ENCODE measurements at places on chromosomes 3 and 15.

DNA sequence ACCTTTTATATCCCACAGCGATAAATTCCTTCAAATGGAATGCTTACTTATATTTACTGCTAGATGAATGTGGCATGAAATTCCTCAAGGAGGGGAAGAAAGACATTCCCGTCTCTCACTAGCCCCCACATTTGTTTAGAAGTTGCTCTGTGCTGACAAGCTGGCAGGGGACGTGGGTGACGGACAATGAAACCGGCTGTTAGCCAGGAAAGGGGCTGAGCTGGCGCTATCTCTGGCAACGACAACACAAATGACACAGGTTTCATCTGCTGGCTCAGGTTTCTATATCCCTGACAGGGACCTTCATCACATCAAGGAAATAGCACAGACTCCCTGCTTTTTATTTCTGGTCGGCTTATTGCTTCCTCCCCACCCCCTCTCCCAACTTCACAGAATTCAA is 15.8 kb downstream of the RUVBL1 start:
- no peak for DNase-seq

GRCh38 chr3:72274493-72275330 is 489.8 kb upstream of the PROK2 start:
- peak; percentile 73 for DNase-seq

DNA sequence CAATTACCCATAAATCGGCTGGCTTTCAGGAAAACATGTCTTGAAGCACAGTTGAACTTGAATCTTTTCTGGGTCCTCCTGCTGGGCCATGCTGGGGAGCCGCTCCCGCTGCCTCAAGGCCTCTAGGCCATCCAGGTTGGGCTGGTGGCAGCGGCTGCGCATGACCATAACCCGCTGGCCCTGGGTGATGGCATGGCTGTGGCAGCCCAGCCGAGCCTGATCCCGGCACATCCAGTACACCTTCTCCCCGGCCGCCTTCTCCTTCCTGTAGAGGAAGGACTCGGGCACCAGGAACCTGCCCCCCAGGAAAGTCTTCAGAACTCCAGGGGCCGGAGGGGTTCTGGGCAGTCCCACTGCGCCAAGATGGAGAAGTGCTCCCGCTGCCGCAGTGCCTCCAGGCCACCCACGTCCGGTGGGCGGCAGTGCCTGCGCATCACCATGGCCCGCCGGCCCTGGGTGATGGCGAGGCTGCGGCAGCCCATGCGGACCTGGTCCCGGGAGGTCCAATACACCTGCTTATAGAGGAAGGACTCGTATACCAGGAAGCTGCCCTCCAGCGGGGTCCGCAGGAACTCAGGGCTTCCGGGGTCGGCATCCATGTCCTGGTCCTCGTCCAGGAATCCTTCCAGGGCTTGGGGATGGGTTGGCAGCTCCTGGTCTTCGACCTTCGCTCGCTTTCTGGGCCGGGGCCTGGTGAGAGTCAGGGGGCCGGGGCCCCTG is 84.3 kb upstream of the FXR1 start:
- no peak for DNase-seq

- no peak for DNase-seq
These were observed 46.7 kb upstream of the OXTR start for GRCh38 chr3:8816106-8816505.

DNA sequence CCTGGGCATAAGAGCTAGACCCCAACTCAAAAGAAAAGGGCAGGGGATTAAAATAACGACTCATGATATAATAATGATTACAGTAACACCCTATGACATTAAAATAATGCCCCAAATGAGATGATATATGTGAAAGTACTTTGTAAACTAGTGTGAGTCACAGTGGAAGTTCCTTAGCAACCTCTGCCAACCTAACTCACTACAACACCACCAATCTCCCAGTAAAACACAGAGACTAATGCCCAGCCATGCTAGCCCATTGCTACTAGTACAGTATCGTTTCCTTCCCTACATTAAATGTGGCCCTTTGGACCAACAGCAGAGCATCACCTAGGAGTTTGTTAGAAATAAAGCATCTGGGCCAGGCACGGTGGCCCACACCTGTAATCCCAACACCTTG is 11.2 kb upstream of the ADAMTS7 start:
- peak; percentile 15 for DNase-seq

- DNase-seq, result peak; percentile 81
These were observed 34.3 kb downstream of the SEC22C start for GRCh38 chr3:42547401-42547945.

DNA sequence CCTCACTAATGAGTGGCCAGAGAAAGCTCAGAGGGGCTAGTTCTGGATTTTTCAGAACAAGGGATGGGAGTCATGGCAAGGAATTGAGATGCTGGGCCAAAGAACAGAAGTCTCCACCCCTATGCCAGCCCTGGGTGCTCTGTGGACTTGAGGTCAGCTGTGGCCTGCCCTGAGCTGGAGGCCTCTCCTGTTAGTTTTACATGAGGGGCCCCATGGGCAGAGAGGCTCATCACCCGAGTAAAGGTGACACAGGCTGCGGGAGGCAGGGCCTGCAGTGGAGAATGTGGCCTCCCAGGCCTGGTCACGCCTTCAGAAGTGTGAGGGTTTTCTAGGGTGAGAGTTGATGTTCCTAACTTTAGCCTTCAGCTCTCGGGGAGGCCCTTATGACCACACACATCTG is 44.9 kb downstream of the ABHD5 start:
- no peak for DNase-seq

DNA sequence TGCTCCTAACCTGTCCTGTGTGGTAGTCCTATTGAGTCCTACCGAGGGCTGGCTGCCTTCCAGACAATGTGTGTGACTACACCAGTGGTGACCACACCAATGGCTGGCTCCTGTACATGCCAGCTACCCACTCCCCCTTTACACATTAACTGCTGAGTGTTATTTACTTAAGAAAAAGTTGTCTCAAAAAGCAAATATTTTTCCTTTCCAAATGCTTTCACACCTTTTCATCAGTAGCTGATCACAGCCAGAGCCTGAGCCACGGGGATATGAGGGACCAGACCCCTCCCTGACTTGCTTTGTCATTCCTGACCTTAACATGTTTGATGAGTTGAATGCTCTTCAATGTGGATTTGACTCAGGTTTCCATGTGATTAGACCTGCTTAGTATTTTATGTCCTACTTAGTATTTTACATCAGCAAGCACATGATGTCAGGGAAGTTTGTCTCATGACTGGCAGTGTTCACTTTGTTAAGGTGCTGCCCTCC is 29.6 kb upstream of the GREM1 start:
- DNase-seq, result peak; percentile 29

GRCh38 chr3:59436164-59436958 is 386.5 kb upstream of the CFAP20DC start:
- DNase-seq, result no peak

DNA sequence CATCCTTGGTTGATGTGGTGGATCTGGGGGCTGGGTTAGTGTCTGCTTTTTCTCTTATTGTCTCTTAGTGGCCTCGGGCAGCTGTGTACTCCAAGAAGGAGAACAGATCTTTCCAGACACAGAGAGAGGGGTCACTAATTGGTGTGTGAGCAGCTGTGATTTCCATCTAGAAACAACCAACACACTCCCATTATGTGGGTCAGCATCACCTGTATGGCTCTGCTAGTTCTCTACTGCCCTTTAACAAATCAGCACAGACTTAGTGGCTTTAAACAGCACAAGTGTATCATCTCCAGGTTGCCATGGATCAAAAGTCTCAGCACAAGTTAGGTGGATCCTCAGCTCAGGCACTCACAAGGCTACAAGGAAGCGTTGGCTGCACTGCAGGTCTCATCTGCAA is 156.8 kb downstream of the LRTM1 start:
- no peak for DNase-seq

DNA sequence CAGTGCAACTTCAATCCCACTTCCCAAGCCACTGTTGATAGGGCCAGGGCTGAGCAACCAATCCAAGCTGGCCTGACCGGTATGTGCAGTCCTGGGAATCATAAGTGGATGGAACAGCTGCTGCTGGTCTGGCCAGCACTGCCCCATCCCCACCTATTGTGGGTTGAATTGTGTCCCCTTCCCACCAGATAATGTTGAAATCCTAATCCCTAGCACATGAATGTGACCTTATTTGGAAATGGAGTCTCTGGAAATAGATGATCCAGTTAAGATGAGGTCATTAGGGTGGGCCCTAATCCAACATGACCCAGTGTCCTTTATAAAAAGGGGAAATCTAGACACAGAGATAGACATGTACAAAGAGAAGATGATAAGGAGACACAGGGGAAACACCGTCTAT is 13.7 kb upstream of the PDIA5 start:
- no peak for DNase-seq

DNA sequence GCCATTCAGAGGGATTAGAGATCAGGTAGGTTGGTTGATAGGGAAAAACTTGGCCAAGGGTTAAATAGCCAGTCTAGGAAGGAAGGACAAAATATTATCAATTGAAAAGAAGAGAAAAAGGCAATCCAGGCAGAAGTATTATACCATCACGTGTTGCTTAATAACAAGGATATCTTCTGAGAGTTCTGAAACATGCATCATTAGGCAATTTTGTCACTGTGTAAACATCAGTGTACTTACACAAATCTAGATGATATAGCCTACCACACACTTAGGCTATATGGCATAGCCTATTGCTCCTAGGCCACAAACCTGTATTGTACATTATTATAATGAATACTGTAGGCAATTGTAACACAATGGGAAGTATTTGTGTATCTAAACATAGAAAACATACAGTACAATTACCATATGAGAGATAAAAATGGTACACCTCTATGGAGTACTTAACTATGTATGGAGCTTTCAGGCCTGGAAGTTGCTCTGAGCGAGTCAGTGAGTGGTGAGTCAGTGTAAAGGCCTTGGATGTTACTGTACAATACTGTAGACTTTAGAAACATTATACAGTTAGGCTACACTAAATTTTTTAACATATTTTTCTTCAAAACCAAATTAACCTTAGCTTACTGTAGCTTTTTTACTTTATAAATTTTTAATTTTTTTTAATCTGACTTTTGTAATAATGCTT is 2.7 kb downstream of the TEX55 start:
- DNase-seq, result no peak

DNA sequence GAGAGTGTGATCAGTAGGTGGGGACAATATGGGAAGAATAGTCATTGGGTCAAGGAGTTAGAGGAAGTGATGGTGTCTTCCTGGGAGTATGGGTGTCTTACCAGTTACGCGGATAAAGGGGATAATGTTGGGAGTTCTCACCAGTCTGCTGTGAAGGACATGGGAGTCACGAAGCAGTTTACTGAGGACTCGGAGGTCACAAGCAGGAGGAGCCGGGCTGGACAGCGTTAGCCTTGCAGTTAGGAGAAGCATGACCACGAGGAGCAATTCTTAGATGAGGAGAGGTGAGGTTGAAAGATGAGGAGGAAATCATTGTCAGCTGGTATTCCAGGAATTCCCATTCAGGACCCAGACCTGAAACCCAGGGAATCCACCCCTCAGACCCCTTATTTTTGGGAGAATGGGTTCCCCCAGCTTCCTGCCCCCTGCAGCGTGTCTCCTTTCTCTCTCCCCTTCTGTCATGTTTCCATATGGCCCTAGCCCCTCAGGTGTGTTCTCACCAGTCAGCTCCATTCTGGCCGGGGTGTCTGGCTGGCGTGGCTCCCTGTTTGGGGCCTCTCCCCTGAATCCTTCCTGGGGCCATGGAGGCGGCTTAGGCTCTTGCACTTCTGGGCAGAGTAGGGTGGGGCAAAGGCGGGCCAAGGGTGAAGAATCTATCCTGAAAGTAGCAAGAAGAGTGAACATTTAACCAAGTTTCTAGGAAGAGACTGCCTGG is 2.1 kb downstream of the THPO start:
- no peak for DNase-seq

DNA sequence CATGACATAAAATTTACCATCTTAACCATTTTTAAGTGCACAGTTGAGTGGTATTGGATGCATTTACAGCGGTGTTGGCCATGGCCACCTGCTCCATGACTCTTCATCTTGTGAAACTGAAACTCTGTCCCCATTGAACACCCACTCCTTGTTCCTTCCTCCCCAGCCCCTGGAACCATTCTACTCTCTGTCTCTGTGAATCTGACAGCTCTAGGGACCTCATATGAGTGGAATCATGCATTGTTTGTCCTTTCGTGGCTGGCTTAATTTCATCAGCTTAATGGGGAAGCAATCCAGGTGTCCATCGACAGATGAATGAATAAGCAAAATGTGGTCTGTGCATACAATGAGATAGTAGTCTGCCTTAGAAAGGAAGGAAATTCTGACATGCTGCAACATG is 42.5 kb downstream of the PLXNA1 start:
- DNase-seq, result peak; percentile 43

DNA sequence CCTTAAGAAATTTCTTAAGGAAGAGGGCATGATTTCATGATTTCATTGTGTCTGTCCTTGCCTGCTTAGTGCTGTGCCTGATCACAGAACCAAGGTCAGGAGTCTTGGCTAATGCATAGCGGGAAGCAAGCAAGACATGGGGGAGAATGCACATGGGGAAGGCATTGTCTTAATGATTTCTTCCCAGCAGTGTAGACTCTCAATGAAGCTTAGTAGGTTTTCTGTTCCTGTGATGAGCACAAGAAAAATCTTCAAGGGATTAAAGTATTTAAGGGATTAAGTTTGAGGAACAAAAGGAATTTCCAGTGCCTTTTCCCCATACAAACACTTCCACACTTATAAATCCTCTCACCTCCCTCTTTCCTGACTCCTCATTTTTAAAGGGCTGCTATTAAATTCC is 46.9 kb upstream of the SEMA6D start:
- DNase-seq, result no peak

GRCh38 chr3:13538520-13539291 is 10.2 kb upstream of the FBLN2 start:
- DNase-seq, result no peak

- no peak for DNase-seq
These were observed 221.5 kb downstream of the P3H2 start for GRCh38 chr3:189899186-189899585.

GRCh38 chr15:89812847-89813320 is 1.8 kb downstream of the ANPEP start:
- DNase-seq, result no peak

DNA sequence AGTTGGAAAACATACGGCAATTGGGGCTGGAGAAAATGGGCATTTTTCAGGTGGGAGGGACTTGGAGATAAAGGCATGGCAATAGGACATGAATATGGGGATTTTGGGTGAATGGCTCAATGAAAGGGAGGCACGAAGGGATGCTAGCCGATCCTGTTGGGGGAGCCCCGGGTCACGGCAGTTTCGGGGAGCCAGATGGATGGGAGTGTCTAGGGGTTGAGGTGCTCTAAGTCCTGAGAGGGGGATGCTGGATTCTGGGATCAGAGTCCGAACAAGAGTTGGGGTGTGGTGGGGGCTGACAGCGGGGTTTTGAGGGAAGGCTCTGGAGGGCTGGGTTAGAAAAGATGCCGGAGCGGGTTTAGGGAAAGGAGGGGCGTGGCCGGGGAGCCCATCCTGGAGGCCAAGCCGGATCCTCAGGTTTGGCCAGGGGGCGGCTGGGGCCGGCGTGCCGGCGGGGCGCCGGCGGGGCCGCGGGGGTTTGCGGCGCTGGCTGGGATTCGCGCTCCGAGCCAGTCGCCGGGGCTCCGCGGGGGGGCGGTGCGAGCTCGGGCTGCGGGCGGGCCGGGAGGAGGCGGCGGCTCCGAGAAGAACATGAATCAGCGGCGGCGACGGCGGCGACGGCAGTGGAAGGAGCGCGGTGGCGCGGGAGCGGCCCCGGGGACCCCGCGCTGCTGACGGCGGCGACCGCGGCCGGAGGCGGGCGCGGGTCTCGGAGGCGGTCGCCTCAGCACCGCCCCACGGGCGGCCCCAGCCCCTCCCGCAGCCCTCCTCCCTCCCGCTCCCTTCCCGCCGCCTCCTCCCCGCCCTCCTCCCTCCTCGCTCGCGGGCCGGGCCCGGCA is at the start of gene TYRO3:
Gene TYRO3, plus strand, starts transcription at position 813 of the 839 bp plus-strand sequence. CDS start 46 bp downstream, outside the sequence.
- DNase-seq, result peak; percentile 88

- no peak for DNase-seq
These were observed 27.1 kb downstream of the FILIP1L start for GRCh38 chr3:100087198-100087597.

- DNase-seq, result no peak
These were observed 7.4 kb downstream of the PLXND1 start for GRCh38 chr3:129599073-129599472.

Measured in suppressor macrophage treated with lipopolysaccharide for 1 hour (primary cell).